ENCODE measurements at places on chromosomes 16 and 17. TPM values are rescaled to one million over a fixed set of nuclear protein-coding genes. Genes with fewer than 3 reads are reported as not detected.

Gene STH
- not detected for total RNA-seq

- DNase-seq, result no peak
Observed at GRCh38 chr16:35585411-35585810, 2126.0 kb downstream of the TP53TG3F start.

DNA sequence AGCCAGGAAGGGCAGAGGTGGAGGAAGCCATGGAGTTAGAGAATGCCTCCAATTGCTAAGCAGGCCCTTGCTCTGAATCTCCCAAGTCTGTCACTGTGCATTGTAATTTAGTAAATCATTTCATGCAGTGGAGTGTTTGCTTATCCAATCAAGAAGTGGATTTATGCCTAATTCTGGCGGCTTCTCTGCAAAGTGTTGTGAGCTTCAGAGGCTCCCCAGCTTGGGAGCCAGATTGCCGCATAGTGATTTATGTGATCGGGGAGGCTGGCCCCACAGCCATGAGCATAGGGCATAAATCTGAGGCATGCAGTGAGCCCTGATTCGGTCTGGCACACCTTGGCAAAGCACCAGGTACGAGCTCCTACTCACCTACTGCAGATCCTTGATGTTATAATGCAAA, 520.8 kb downstream of the HS3ST4 start:
- no peak for DNase-seq

- DNase-seq, result no peak
Observed at GRCh38 chr17:31629696-31630470, 229.2 kb downstream of the COPRS start.
